Right ventricle myocardium superior (tissue), 1 donor: ENCODE measurements at places on chromosomes 13 and 19. TPM values are rescaled to one million over a fixed set of nuclear protein-coding genes. Genes with fewer than 3 reads are reported as not detected.

Gene CNN1
- total RNA-seq: 59.5 TPM

Gene TPM4
- 74.7 TPM for total RNA-seq

Gene COX7A1
- total RNA-seq: 3,311 TPM

Gene JUNB
- total RNA-seq: 23.9 TPM

GRCh38 chr19:15964231-15964630 lies 15.4 kb downstream of the OR10H4 start:
- DNase-seq: no peak

GRCh38 chr13:45296259-45296658 lies 44.7 kb downstream of the TPT1 start:
- no peak for DNase-seq

GRCh38 chr19:18150776-18151624 lies 2.0 kb upstream of the PIK3R2 start:
- no peak for DNase-seq

- DNase-seq: no peak
These were observed 7.4 kb upstream of the TBXA2R start for GRCh38 chr19:3613818-3614661.

- no peak for DNase-seq
These were observed 25.8 kb downstream of the RFX1 start for GRCh38 chr19:13980340-13980739.

- DNase-seq: no peak
These were observed 9.2 kb upstream of the FCGBP start for GRCh38 chr19:39943586-39943985.

DNA sequence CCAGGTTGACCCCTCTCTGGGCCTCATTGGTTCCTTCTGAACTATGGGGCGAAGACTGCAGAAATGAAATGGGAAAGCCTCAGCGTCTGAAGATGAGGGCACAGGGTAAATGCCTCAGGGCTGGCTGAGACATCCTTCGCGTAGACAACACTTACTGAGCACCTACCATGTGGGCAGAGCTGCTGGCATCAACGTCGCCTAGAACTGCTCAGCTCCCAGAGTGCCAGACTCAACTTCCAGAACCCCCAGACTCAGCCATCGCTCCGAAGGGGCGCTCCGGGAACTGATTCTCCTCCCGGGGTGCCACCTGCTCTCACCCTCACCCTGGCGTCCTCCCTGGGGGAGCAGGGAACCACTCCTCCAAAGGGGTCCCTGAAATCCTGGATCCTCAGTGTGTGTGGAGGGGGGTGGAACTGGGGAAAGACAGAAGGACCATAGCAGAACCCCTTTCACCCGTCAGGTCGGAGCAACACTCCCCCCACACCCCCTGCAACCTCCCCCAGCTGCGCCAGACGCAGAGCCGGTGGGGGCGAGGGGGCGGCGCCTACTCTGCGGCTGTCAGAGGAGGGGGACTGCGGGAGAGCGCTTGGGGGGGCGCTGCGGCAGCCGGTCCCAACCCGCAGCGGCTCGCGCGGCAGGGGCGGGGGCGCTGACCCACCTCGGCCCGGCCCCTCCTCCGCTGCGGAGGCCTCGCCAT lies 8.2 kb upstream of the NFIC start:
- DNase-seq: no peak
